ENCODE measurements at places on chromosomes 4 and X.

GRCh38 chr4:70842761-70843435, 3.2 kb upstream of the GRSF1 start:
- DNase-seq, result no peak

GRCh38 chr4:54945838-54946237, 179.6 kb downstream of the KDR start:
- no peak for DNase-seq

GRCh38 chr4:156725257-156725656, 246.3 kb downstream of the PDGFC start:
- no peak for DNase-seq

DNA sequence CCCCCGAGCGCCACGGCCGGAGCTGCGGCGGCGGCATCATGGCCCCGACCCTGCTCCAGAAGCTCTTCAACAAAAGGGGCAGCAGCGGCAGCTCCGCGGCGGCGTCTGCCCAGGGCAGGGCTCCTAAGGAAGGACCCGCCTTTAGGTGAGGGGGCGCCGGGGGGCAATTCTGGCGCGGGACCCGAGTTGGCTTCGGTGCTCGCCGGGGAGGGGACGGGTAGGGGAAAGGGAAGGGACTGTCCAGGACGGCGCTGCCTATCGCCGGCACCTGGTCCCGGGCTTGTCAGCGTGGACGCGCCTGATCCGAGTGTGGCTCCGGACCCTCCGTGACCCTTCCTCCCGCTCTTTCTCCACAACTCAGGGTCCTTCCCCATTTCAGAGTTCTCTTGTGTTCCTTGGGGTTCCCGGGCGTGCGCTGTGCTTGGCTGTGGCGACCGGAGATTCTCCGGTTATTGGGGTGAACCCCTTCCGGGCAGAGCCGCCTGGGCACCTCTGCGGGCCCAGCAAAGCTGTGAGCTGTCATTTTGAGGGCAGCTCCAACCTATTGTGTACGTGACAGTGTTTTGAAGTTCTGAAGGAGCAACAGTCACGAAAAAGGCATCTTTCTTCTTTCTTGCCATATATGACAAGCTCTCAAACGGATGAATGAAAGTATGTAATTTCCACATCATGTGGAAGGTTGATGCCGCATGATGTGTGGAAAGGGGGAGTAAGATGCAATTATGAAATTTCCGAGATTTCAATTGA, 522 bp downstream of the FNIP2 start:
- no peak for DNase-seq

- DNase-seq, result no peak
These were observed 100.0 kb downstream of the SLC2A9 start for GRCh38 chr4:9921326-9921725.

DNA sequence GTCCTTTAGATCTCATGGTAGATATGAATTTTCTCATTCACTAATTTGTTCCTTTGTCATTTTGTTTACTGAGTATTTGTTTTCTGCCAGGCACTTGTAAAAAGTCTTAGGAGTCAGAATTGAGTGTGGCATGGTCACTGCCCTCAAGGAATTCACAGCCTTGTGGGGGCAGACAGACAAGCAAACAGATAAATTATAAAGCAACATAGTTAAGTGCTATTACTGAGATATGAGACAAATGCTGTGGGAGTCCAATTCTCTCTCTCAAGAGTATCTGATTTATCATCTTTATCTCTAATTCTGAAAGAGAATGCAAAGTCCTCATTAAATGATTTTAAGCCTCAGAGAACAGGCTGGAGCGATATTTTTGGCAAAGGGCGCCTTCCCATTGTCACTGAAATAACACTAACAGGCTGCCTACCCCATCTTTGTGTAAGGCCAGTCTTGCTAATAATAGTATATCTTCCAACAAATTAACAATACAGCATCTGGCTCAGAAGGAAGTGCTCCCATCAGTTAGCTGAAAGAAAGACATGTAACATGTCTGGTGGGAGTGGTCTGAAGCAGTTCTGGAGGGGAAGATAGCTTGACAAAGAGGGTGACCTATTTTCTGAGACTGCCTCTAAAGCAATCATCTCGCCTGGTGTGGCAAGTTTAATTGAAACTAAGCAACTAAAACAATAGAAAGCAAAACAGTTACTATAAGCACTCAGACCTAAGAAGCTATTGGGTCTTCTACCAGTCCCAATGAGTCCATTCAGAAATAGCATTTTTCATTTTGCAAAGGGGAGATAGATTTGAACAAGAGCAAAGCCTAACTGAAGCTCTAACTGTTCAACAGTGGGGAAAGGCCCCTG, 61.5 kb upstream of the AMOT start:
- no peak for DNase-seq

DNA sequence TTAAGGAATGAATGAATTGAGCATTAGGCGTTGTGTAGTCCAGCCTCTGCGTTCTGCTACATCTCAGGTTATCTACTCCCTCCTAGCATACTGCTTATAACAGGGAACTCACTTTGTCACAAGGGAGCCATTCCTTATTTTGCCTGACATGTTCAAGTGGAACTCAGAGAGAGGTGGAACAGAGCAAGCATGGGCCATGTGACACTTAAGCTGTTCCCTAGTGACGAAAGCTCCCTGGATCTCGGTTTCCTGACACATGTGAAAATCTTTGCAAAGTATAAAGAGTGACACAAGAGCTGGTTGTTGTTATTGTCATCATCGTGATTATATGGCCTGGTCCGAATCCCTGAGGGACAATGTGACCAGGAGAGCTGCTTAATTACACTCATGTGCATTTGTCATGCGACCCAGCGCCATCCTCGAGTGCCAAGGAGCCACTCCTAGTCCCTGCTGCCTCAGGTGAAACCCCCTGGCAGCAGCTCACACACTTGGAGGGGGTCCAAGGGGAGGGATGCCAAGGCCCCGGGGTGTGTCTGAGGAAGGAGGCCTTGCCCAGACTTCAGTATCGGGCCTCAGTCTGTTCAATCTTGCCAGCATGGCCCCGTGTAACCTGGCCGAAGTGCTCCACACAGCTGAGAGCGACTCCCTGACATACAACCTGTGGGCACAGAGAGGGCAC, 98.5 kb upstream of the MAP3K15 start:
- no peak for DNase-seq

- no peak for DNase-seq
These were observed 28.2 kb upstream of the SHROOM4 start for GRCh38 chrX:50842221-50842620.

GRCh38 chrX:21781525-21781924, 23.6 kb upstream of the SMPX start:
- peak; percentile 3 for DNase-seq

DNA sequence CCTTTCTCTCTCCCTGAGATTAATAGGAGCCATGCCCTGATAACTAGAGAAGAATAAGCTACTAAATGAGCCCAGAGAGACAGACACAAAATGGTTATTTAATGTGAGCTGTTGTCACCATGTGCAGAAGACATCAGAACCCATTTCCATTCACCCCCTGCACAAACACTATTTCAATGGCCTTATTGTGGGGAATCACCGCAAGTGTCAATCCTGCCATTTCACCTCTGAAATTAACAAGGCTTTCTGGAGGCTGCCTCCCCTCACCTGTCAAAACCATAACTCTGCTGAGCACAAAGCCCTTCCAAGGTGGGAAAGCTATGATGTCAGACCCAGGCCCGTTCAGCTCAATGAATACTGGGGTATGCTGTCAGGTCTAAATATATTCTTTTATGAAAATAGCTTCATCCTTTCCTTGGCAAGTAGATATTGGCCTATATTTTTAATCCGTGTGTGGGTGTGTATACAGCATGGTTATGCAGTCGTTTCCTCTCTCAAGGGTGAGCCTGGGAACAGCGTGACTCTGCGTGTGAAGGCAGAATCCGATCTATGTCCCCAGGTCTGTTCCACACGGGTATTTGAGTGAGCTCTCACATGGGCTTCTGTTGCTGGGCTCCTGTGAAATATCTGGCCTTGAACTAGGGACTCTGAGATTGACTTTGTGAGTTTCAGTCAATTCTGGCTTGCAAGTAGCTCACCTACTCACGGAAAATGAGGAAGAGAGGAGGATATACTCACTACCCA, 266.3 kb downstream of the FBXW7 start:
- no peak for DNase-seq

DNA sequence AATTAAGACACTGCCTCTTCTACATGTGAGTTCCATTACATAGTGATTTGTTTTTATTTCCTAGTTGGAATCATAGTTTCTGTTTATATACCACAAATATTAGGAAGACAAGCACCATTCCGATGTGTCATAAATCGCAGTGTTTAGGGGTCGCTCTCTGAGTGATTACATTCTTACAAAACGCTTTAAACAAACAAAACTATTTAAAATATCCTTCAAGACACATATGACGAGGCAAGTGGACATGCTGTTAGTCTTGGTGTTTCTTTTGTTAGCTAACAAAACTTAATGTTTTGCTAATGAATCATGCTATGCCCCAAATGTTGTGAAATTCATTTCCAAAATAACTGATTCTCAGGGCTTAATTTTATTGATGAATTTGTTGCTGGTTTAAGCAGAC, 1219.3 kb upstream of the PRKX start:
- peak; percentile 1 for DNase-seq

DNA sequence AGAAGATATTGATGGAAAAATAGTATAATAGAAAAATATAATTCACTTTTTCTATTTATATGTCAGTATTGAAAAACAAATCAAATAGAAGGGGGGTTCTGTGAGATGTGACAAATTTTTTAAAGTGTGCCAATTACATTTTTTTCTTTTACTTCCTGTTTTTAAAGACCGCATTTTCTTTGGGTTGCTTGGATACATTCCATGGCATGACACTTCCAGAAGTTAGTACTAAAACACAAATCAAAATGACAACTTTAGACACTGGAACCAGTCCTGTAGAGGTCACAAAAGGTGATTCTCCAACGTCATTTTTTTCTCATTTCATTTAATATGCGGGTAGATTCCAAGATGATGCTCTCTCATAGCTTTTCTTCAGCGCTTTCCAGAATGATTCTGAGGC, 116.2 kb upstream of the GNPDA2 start:
- DNase-seq, result no peak

GRCh38 chr4:72432975-72433374, 136.0 kb downstream of the ADAMTS3 start:
- no peak for DNase-seq

GRCh38 chrX:148043271-148043855, 62.2 kb downstream of the FMR1NB start:
- DNase-seq, result peak; percentile 1

DNA sequence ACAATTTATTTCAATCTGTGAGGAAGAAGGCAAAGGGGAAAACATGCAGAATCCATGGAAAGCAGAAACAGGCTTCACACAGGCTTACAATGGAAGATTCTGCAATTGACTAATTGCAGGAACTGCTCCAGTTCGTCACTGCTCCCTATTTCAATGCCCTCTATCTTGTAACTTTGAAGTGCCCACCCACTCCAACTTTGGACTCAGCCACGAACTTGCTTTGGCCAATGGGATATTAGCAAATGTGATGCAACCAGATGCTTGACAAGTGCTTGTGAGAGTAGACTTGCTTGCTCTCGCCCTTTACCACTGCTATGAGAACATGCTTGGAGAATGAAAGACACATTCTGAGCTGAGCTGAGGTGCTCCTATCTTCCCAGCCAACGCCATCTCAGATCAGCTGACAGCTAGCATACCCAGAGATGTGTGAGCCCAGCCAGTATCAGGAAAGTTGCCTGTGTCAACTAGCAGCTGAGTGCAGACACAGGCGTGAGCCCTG, 105.7 kb upstream of the PTCHD1 start:
- peak; percentile 2 for DNase-seq

GRCh38 chr4:158121161-158121579, 51.7 kb downstream of the GASK1B start:
- DNase-seq, result no peak

All from foreskin melanocyte (primary cell).